ENCODE measurements at places on chromosomes 7 and 10. TPM values are rescaled to one million over a fixed set of nuclear protein-coding genes. Genes with fewer than 3 reads are reported as not detected.

Gene RAPGEF5
- 7.6 TPM for total RNA-seq

Gene PRSS37
- not detected for total RNA-seq

Gene NKX1-2
- total RNA-seq: 2.6 TPM

Gene ACBD7
- total RNA-seq: not detected

Gene KIAA1549
- 1.5 TPM for total RNA-seq

Data from hair follicular keratinocyte (primary cell).